ENCODE measurements at places on chromosomes 4 and X.

DNA sequence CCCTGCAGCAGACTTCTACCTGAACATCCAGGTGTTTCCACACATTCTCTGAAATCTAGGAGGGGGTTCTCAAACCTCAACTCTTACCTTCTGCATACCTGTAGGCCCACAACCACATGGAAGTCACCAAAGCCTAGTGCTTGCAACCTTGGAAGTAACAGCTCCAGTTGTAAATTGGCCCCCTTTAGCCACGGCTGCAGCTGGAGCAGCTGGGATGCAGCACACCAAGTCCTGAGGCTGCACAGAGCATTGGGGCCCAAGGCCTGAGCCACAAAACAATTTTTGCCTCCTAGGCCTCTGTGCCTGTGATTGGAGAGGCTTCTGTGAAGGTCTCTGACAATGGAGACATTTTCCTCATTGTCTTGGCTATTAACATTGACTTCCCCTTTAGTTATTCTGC lies 772.4 kb upstream of the INTU start:
- DNase-seq = no peak

DNA sequence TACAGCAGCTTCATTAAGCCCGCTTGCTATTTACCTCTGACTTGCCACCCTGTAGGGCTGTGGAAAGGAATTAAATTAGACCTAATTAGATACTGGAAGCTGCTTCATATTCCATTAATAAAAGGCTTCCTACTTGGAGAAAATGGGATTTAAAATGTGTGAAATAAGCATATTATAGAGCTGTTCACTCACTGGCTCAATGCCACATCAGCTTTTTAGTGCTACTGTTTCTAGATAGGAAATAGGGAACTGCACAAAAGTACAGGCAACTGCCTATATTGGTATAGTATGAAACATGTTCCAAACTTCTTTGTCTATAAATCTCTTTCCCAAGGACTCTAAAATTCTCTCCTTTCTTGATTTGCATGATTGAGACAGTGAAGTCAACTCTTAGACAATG lies 407.9 kb upstream of the AADAT start:
- DNase-seq = no peak

GRCh38 chrX:10223276-10223675 lies 66.5 kb downstream of the CLCN4 start:
- DNase-seq = no peak

- no peak for DNase-seq
Observed at GRCh38 chr4:173211222-173211621, 42.6 kb downstream of the GALNT7 start.

- no peak for DNase-seq
Observed at GRCh38 chrX:41337140-41337539, 3.2 kb downstream of the DDX3X start.

DNA sequence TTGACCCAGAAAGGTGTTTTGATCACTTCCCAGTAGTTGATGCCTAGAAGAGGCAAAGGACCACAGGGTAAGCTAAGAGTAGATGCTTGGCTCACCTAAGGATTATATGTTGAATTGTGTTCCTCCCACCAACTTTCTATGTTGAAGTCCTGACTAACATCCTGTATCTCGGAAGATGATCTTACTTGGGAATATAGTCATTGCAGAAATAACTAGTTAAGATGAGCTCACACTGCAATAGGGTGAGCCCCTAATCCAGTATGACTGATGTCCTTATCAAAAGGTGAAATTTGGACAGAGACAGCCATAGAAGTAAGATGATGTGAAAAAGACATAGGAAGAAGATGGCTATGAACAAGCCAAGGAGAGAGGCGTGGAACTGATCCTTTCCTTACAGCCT lies 3.3 kb upstream of the HMGB2 start:
- no peak for DNase-seq

DNA sequence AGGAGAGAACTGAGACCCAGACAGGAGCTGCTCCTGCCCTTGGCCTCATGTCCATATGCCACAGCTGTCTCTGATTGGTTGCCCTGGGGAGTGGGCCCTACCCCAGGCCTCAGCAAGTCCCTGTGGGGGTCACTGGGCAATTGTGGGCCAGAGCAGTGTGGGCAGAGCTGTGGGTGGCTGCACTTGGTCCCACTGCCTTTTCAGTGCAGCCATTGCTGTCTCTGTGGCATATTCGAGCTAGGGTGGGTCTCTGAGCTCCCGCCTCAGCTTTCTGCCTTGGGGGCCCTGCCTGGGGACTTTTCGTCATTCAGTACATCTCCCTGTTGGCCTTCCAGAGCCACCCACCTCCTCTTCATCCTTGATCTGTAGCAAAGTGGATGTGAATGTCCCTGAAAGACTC lies 69.8 kb upstream of the LRPAP1 start:
- no peak for DNase-seq

DNA sequence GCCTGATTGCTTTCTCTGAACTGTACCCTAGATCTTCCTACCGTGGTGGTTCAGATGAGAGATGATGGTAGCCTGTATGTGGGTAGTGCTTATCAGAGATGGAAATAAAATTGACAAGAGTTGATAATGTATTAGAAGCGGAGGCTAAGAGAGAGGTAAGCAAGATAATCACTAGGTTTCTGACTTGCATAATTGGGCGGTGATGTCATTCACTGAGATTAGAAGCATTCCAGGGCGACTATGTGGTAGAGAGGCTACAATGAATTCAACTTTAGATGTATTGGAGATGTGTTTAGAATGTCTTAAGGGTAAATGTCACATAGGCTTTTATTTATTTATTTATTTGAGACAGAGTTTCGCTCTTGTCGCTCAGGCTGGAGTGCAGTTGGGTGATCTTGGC lies 415 bp upstream of the TENM3 start:
- no peak for DNase-seq

- no peak for DNase-seq
Observed at GRCh38 chr4:20248155-20248558, 3.5 kb upstream of the SLIT2 start.

All from T-helper 1 cell (primary cell).